ENCODE measurements at places on chromosomes 7 and 10.

DNA sequence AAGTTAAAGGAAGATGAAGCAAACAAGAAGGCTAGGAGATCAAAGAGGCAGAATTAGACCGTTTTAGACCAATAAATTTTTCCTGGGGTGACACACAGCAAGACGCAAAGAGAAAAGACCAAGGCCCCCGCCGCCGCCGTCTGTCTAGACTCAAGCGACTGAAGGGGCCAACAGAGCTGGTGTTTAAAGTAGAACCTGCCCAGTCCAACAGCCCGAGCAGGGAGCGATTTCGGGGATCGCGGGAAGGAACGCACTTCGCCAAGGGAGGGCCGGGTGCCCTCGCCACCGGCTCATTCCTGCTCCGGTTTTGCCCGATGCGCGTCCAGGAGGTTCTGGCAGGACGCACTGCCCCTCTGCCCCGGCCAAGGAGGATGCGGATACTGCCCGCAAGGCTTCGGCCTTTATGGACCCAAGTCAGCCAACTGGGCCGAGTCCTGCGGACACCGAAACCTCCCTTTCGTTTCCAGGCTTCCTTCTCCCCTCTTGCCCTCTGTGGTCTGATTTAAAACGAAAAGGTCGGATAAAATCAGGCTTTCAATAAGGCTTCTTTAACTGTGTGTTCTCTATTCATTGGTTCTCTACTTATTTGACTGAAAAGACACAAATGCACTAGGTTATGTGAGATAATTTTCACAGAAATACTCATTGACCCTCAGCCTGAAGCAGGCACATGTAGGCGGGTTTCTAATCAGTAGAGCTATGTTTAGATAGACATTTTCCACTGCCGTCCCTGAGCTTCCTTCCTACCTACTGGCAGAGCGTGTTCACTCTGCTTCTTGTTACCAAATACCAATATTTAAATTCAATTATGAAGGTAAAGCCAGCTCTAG, 2.2 kb upstream of the HOXA7 start:
- peak; percentile 44 for DNase-seq

DNA sequence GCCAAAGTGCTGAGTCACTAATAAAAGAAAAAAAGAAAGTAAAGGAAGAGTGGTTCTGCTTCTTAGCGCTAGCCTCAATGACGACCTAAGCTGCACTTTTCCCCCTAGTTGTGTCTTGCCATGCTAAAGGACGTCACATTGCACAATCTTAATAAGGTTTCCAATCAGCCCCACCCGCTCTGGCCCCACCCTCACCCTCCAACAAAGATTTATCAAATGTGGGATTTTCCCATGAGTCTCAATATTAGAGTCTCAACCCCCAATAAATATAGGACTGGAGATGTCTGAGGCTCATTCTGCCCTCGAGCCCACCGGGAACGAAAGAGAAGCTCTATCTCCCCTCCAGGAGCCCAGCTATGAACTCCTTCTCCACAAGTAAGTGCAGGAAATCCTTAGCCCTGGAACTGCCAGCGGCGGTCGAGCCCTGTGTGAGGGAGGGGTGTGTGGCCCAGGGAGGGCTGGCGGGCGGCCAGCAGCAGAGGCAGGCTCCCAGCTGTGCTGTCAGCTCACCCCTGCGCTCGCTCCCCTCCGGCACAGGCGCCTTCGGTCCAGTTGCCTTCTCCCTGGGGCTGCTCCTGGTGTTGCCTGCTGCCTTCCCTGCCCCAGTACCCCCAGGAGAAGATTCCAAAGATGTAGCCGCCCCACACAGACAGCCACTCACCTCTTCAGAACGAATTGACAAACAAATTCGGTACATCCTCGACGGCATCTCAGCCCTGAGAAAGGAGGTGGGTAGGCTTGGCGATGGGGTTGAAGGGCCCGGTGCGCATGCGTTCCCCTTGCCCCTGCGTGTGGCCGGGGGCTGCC, at the start of gene IL6:
Gene IL6, plus strand, starts transcription at position 294 of the 807 bp plus-strand sequence. Its CDS starts 63 bp downstream, at position 357.
- no peak for DNase-seq

GRCh38 chr7:1907751-1908365, 237.8 kb downstream of the ELFN1 start:
- DNase-seq = no peak

DNA sequence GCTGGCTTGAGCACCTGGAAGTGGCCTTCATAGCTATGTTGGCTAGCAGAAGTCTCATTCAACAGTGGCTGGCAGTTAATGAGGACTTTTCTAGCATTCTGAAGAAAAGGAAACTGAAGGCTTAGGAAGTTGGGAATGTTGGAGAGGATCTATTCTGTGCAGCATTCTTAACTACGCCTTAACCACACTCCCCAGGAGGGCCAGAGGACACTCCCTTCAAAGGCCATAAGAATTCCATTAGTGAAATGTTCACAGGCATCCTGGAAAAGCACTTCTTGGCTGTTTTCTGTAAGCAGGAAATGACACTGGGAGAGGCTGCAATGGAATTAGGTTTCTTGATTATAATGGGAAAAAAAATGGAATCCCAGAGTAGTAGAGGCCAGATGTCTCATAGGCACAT, 188.9 kb downstream of the ARHGAP12 start:
- no peak for DNase-seq

DNA sequence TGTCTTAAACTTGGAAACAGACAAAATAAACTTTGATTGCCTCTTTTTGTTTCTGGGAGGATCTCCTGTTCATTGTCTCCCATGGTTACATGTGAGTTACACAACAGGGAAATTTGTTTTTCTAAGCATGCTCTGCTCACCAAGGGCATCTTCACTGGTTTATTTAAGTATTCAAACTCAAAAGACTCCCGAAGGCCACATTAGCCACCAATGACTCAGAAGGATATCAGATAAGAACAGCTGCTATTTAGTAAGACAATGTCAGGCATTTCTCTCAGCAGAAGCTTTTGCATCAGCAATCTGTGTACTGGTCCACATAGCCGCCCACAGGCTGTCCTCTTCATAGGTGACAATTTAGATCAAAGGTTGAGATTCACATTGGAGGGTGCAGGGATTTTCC, 19.3 kb downstream of the OR6B1 start:
- DNase-seq = no peak

GRCh38 chr10:102368077-102368476, 27.4 kb upstream of the NFKB2 start:
- no peak for DNase-seq

DNA sequence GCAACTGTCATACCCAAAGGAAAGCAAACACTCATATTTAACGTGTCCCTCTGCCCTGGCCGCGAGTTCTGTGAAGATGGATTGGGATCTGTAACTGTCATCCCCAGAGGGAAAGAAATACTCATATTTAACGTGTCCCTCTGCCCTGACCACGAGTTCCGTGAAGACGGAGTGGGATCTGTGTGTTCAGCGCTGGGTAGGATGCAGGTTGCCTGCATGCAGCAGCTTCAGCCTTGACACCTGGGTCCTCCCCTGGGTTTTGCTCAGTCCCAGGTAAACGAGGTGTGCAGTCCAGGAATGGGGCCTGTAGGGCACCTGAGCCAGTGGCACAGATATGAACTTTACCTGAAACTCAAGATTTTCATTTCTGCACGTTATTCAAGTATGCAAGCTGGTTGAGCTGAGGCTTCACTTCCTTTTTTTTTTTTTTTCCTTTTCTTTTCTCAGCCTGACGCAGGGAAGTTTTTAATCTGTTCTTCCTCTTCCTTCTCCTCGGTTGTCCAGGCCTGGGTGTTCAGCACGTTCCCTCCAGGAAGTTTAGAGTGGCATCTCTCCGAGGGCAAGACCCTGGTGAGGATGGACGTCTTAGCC, 159.0 kb upstream of the SHH start:
- DNase-seq = no peak

Measured in natural killer cell treated with Interleukin-12 subunit alpha and Interleukin-12 subunit beta and Interleukin-15 and Interleukin-18, amount 100 ng/mL, for 72 hours (primary cell).